ENCODE measurements at places on chromosomes 11 and 22. TPM values are rescaled to one million over a fixed set of nuclear protein-coding genes. Genes with fewer than 3 reads are reported as not detected.
A peak's percentile ranks its signal among the peaks of the same experiment; 100 is the strongest.

DNA sequence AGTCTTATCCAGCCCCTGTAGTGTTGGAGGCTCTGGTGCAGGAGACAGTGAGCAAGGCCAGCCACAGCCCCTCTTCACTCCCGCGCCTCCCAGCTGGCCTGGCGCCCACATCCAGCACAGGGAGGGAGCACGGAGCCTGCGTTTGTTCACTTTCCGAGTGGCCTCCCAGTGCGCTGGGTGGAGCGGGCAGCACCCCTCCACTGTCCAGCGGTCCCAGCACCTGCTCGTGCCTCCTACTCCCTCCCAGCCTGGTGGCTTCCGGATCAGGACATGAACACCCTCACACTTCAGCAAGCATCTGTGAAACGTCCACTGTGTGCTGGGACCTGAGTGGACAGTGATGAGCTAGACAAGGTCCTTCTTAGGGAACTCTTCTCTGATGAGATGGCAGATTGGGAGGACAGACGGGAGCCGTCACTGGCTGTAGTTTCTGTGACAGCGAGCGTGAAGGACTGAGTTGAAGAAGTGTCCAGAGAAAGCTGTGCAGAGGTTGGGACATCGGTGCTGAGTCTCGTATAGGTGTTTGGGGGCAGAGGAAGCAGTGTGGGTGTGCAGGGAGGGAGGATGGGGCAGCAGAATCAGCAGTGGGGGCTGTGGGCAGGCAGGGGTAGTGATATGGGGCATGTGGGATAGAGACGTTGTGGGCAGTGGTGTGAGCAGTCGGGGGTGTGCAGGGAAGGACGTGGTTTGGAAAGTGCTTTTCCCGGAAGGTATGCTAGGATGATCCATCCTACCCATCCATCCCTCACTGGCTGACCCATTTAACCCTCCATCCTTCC, 256.8 kb downstream of the TBC1D22A start:
- no peak for DNase-seq

- no peak for DNase-seq
These were observed 52.9 kb upstream of the RTL6 start for GRCh38 chr22:44550711-44551491.

DNA sequence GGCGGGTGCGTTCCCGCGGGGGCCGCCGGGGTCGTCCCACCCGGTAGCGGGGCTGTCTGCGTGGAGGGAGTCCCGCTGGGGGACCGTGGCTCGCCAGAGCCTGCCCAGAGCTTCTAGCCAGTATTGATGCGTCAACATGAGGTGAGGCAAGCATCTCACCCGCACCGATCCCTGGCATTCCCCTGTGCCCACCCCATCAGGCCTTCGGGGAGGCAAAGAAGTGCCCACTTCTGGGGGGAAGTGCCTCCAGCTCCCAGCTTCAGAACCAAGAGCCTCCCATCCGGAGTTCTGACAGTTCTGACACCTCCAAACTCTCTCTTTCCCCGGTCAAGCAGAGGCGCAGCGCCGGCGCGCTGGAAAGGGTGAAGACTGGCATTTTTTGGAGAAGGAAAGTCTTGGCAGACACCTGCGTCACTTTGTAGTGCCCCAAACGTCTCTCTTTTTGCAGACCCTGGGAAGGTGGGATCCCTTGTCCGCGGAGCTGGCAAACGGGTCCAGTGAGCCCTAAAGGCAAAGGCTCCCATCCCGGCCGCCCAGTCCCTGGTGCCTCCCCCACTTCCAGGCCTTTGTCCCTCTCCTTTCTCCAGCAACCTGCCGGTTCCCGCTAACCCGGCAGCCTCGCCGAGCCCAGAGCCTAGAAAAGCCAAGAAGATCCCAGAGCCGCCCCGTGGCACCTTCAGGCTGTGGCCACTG, 3.2 kb upstream of the PAX6 start:
- DNase-seq, result no peak

- DNase-seq, result no peak
These were observed 17.7 kb upstream of the MICAL2 start for GRCh38 chr11:12092714-12093113.

DNA sequence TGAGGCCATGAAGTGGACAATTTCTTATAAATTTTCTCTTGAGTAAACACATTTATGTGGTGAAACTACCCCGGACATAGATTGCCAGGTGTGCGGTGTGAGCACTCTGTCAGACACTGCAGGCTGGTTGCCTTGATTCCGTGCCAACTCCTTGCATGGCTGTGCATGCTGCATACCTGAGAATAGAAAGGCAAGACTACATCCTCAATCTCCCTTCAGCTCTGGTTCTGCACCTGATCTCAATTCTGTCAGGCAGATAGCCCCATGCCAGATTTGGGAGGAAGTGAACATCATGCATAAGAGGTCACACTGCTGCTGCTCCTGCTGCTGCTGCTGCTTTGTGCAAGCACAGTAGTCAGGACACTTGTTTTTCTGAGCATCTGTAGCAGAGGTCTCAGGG, 42.5 kb upstream of the DEUP1 start:
- no peak for DNase-seq

Gene CHRNA10
- 1.1 TPM for total RNA-seq

DNA sequence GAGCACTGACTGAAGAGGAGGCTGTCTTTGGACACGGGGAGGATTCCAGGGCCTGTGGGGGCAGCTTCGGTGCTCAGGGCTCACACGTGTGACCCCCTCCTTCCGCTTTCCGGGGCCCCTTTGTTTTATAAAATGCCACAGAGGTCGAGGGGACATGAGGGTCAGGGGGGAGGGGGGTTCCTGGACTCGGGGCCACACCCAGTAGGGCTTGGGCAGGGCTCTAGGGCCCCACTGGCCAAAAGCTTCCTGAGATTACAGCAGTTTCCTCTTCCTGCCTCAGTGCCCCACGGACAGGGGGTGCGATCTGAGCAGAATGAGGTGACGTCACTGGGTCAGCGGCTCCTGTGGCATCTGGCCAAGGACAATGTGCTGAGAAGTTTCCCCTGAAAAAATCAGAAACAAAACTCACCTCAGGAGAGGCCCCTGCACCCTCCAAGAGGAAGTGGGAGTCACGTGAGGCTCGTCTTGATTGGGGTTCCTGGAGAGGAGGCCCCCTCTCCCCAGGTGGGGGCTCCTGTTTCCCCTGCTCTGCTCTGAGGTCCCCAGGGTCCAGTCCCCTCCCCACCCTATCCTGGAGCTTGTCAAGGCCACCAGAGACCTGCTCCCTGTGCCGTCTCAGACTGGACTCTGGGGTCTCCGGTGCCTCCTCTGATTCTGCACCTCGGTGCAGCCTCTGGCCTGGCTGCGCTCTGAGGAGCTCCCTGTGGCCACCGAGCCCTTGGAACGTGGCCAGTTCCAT, 6.4 kb upstream of the IFITM3 start:
- DNase-seq, result peak; percentile 61

GRCh38 chr11:83299681-83300080, 13.5 kb upstream of the CCDC90B start:
- no peak for DNase-seq

Gene TRAPPC4
- total RNA-seq, result 154 TPM

- no peak for DNase-seq
These were observed 3.8 kb upstream of the QSER1 start for GRCh38 chr11:32888805-32889204.

GRCh38 chr11:129930296-129930695, 34.9 kb upstream of the NFRKB start:
- no peak for DNase-seq

GRCh38 chr22:27032091-27032761, 374.8 kb downstream of the MIAT start:
- DNase-seq, result no peak

Gene GSTT2B
- not detected for total RNA-seq

- no peak for DNase-seq
These were observed 71.3 kb upstream of the GRIA4 start for GRCh38 chr11:105538588-105538987.

- DNase-seq, result no peak
These were observed 1.3 kb upstream of the RAG1 start for GRCh38 chr11:36566407-36567053.

- DNase-seq, result no peak
These were observed 134.3 kb upstream of the C11orf58 start for GRCh38 chr11:16603890-16604793.

DNA sequence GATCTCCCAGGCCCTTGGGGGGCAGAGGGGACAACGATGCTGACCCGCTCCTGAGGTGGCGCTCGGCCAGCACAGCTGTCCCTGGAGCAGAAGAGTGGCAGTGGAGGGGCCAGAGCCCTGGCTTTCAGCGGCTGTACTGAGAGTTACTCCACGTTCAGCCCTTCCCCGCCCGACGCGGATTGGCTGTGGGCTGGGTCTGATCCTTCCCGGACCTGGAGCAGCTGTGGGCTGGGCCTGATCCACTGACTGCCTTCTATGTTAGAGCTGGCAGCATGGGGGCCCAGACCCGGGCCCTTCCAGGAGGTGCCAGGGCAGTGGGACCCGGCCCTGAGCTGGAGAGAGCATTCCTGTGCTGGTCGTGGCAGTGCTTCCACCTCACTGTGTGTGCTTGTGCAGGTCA, 27.8 kb downstream of the YWHAH start:
- no peak for DNase-seq

GRCh38 chr11:77024745-77025144, 9.5 kb upstream of the B3GNT6 start:
- DNase-seq, result no peak

Gene DGAT2
- 5.5 TPM for total RNA-seq

GRCh38 chr11:75757651-75758050, 10.9 kb upstream of the DGAT2 start:
- no peak for DNase-seq

- DNase-seq, result no peak
These were observed 3.5 kb upstream of the IFITM2 start for GRCh38 chr11:304061-304506.

DNA sequence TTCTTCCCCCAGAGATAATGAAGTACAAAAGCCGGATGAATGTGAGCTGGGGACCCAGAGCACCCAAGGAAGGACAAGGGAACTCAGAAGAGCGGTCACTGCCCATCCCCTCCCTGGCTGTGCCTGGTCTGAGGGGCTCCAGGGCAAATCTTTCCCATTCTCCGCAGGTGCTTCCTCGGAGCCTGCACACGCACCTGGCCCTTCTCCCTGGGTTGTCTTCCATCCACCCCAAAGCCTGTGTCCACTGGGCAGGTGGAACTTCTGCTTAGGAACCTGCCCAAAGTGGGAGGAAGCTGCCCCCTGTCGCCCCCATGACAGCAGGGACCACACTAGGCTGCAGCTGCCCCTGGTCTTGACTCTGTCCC, 121.0 kb upstream of the FGF3 start:
- no peak for DNase-seq

- DNase-seq, result no peak
These were observed at the start of gene SHISAL1 for GRCh38 chr22:44312766-44313165. SHISAL1 (minus strand) TSS chr22:44312951; CDS start chr22:44300945, 12,006 bp downstream.

- DNase-seq, result no peak
These were observed 4.7 kb downstream of the C11orf52 start for GRCh38 chr11:111923351-111923788.

Gene SULT4A1
- total RNA-seq, result not detected

Gene SPDYC
- not detected for total RNA-seq

DNA sequence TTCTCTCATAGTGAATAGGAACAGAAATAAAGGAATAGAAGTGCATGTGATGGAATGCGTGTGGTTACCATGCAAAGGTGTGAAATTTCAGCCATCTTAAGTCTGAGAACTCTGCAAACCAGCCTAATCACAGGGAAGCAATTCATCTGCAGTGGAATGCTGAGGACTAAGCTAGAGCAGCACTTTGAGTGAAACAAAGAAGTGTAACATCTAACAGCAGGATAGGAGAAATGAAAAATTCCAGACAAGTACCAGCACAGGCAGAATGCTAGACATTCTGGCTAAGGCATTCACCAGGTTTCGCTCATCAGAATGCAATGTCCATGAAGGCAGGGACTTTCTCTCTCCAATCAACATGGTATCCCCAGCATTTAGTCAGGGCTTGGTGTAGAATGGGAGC, 41.2 kb upstream of the SLC36A4 start:
- DNase-seq, result no peak

Gene BEST1
- total RNA-seq, result 0.09 TPM

- no peak for DNase-seq
These were observed 58.7 kb upstream of the SLN start for GRCh38 chr11:107770551-107770951.

Gene OR52I1
- total RNA-seq, result not detected

DNA sequence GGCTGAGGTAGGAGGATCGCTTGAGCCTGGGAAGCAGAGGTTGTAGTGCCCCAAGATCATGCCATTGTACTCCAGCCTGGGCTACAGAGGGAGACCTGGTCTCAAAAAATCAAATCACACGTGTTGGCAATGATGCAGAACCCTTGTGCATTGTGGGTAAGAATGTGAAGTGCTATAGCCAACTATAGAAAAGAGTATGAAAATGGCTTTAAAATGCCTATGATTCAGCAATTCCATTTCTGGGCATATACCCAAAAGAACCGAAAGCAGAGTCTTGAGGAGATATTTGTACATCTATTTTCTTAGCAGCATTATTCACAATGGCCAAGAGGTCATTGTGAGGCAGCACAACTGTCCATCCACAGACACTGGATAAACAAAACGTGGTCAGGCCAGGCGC, 2.6 kb upstream of the FADS3 start:
- no peak for DNase-seq

Gene SLC5A12
- total RNA-seq, result not detected

DNA sequence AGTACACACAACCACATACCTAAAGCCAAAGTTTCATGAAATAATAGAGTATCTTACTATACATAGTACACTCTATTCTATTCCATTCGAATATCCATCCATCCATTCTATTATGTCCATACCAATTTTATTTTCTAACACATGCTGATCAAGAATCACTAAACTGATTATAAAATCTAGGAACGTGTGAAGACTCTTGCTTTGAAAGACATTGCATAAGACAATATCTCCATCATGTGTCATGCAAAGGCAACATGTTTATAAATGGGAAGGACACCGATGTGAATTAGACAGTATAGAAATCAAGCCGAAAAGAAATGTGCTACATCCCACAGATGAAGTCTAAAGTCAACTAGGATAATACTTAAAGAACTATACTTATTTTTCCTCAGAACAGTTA, 1561.5 kb upstream of the TENM4 start:
- DNase-seq, result no peak

DNA sequence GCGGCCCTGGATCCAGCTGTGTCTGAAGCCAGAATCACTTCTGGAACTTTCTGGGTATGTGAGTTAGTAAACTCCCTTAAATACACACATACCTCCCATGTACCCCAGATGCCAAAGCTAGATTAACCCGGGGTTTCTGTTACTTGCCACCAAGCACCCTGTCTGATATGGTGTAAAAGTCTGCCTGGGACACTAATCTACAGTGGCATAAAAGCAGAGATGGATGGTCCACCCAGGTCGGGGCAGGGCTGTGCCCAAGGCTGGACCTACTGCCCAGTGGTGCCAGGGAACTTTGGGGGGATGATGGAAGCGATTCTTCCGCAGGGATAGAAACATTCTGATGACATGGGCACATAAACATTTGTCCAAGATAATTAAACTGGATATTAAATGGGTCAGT, 12.7 kb downstream of the MRGPRF start:
- no peak for DNase-seq

- no peak for DNase-seq
These were observed 140.6 kb upstream of the RASSF10 start for GRCh38 chr11:12868315-12869073.

Measured in CD8-positive, alpha-beta memory T cell (primary cell).